CD4-positive, alpha-beta memory T cell (primary cell): ENCODE measurements at places on chromosomes 11 and 22.
A peak's percentile ranks its signal among the peaks of the same experiment; 100 is the strongest.

- DNase-seq = no peak
These were observed 243.5 kb upstream of the ANO3 start for GRCh38 chr11:26088391-26088790.

GRCh38 chr11:18248561-18248960 lies at the start of gene SAA2:
SAA2 (minus strand) TSS chr11:18248668; CDS start chr11:18248011, 657 bp downstream.
- DNase-seq = no peak

- no peak for DNase-seq
These were observed 101.2 kb downstream of the SIK3 start for GRCh38 chr11:116997071-116997470.

GRCh38 chr11:132245403-132246385 lies 875.3 kb downstream of the NTM start:
- no peak for DNase-seq

DNA sequence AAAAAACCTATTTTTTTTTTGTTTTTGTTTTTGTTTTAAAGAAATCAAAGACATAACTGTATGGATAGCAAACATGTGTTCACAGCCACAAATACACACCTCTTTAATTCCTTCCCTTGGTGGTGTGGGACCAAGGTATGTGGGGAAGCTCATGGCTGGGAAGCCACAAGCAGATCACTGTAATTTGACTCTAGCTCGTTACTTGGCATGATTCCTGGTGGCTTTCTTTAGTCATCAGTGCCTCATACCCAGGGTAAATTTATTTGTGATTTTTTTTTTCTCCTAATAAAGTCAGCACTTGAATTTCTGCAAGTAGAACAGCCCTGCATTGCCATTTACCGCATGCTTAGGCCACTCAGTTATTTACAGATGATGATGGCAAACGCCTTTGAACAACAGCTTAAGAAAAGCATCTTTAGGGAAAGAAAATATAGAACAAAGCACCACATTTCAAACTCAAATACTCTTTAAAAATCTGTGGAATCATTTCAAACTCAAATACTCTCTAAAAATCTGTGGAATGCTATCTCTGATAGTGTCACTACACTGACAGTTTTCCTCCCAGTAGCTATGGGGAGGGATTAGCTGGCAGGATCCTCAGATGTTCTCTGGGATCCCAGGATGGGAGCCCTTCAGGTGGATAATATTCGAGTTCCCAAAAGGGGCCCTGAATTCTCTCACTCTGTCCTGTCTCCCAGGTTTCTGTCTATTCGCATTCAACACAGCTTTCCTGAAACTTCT lies 687.2 kb downstream of the OPCML start:
- no peak for DNase-seq

- DNase-seq = no peak
These were observed 28.9 kb upstream of the ZBED5 start for GRCh38 chr11:10886652-10887250.

- DNase-seq = no peak
These were observed 276.9 kb downstream of the FAM76B start for GRCh38 chr11:95512682-95513081.

DNA sequence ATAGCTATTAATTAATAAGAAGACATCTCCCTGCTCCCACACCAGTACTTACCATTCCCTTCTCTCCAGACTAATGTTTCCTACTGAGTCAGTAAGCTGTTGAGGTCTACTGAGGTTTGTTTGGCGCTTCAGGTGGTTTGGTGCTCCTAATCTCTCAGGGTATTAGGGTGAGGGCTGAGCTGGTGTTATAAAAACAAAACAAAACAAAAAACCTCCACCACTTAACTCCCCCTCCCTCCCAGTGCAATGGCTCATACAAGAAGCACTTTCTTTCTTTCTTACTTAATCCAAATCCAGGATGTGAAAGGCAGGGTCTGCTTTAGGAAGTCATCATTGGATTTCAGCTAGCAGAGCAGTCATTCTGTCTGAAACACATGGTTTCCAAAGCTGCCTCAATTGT lies 15.3 kb downstream of the CSTPP1 start:
- no peak for DNase-seq

DNA sequence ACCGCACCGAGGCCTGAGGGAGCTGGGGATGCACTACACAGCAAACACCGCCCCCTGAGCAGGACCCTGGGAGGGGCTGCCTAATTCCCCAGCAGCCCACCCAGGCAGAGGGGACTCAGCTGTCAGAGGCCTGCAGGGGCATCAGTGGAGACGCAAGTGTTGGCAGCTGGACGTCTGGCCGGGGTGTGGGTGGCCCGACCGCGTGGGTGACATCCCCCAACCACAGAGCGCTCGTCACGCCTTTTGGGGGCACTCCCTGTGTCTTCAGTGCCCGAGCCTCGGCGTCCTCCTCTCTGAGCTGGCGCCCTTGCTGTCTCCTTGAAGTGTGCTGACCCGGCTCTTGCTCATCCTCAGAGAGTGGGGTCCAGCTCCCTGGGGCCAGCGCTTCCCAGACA lies 150.2 kb downstream of the BRD1 start:
- no peak for DNase-seq

GRCh38 chr11:1202776-1203504 lies 19.9 kb upstream of the MUC5B start:
- DNase-seq = peak; percentile 37
